ENCODE measurements at places on chromosomes 5 and 9.
A peak's percentile ranks its signal among the peaks of the same experiment; 100 is the strongest.

DNA sequence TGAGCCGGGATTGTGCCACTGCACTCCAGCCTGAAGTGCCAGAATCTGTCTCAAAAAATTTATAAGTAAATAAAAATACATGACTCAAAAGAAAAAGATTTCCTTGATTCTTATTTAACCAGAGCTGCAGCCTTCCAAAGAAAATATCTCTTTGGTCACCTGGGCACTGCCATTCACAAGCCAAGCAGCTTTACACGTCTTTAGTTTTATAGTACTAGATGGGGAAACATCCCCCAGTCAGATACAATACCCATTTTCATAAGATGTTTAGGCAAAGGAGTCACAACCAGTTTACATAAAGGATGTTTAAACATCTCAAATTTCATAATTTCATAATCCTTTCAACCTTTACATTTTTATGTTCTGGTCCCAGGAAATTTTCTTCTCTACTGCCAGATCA, 13.7 kb upstream of the OXCT1 start:
- no peak for DNase-seq

GRCh38 chr5:179836225-179837019, 15.7 kb downstream of the SQSTM1 start:
- DNase-seq, result peak; percentile 55

DNA sequence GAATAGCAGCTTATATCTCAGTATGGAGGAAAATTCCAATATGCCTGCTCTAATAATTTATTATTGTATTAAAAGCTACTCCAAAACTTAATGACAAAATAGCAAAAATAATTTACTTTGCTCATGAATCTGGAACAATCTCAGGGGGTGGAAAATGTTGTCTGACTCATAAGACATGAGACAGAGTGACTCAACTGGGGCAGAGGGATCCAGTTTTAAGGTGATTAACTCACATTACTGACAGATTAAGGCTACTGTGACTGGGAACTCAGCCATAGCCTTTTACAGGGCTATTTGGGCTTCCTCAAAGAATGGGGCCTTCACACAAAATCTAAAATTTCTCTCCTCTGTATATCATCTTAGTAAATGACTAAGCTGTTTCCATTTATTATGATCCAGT, 1172.9 kb downstream of the CDH12 start:
- no peak for DNase-seq

GRCh38 chr5:149046196-149046829, 16.5 kb downstream of the SH3TC2 start:
- no peak for DNase-seq

- no peak for DNase-seq
Measured at GRCh38 chr9:118418887-118419565, 714.8 kb downstream of the TLR4 start.

DNA sequence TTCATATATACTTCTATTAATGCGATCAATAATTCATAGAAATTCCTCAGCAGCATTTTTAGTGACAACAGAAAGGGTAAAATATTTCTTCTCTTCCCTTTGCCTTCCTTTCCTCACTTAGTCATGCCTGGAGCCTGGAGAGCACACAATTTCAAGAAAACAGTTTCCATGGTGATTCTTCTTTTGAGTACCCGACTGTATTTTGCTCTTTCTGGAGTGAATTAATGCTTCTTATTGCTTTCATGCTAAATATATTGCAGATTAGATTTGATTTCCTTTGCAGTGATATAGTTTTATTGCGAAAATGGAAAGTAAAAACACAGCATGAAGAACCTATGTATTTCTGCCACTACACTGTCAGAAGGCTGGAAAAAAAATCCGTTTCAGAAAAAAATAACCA, 153.5 kb downstream of the PPP2R2B start:
- DNase-seq, result no peak

GRCh38 chr5:149724884-149725283, 5.2 kb upstream of the PPARGC1B start:
- DNase-seq, result no peak

DNA sequence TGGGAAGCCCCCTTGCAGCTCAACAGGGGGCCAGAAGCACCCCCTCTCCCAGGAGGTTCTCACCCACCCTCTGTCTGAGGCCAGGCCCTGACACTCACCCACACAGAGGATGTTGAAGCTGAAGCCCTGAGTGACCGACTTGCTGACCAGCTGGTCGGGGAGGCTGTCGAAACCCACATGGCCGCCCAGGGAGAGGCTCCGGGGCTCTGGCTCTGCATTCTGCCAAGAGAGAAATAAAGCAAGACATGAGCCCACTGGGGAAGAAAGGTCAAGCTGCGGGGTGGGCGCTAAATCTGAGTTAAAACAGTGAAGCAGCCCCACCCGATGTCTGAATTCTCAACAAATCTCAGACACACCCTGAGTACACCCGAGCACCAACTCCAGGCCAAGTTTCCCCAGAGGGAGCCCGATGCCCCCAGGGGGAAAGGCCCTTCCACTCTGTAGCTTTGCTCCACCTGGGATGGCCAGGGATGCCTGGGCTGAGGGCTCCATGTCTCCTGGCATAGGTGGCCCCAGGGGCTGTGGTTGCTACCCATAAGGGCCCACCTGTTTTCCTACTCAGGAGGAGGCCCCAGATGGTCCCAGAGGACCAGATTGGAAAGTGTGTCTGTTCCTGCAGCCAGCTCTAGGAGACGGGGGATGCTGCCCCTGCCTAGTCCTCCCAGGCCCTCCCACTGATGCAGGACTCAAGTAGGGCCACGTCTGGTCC, 11.6 kb downstream of the SEPTIN8 start:
- DNase-seq, result no peak

- DNase-seq, result no peak
Measured at GRCh38 chr9:131273146-131273855, 3.0 kb downstream of the FAM78A start.
